Bronchial epithelial cell (primary cell): ENCODE measurements at places on chromosomes 5 and 9.

DNA sequence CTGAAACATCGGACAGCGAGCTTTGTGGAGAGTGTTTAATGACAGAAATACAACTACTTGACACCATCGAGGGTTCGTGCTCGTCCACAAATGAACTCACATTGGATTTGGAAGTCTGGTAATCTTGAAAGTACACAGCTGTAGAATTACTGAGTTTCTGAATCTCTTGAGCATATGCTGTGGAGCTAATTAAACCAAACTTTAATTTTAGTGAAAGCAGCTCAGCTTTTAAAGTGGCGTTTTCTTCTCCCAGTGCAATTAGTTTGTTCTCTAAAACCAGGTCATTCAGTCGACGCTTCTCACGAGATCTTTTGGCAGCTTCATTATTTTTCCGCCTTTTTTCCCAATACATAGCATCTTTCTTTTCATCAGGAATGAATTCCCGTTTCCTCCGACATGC, 13.5 kb downstream of the NFIL3 start:
- no peak for DNase-seq

DNA sequence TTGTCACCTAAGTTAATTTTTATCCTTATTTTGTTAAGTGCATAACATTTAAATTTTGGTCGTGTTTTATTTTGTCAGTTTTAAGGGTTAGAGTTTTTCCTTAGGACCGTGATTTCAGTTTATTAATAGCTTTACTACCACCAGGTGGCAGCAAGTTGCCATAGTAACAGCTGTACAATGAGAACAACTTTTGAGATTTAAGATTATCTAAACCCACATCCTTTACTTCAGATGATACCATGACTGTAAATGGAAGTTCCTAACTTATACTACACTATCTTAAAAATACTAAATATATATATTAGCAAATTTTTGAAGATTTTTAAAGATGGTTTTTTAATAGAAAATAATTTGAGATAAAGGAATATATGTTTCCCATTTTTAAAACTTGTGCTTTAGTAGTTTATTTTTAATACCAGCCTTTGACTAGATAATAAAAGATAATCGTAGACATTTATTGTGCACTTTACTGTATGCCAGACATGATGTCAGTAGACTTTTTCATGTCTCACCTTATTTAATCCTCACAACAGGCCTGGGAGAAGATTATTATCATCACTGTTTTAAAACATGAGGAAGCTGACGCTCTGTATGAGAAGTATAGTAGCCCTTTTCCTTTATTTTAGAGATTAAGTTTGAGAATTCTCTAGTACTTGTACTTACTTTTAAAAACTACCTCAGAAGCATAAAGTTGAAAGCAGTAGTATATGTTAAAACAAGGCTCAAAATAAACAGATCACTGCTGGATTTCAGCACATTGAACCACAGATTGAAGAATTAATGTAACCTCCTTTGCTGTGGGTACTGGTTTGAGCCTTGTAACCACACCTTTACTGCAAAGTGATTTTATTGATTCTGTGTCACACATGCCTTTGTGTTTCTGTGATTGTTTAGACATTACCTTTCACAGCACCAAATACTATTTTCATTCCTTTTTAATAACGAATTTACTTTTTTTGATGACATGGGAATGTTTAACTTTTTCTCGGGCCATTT, 27.5 kb downstream of the SREK1 start:
- peak; percentile 57 for DNase-seq

DNA sequence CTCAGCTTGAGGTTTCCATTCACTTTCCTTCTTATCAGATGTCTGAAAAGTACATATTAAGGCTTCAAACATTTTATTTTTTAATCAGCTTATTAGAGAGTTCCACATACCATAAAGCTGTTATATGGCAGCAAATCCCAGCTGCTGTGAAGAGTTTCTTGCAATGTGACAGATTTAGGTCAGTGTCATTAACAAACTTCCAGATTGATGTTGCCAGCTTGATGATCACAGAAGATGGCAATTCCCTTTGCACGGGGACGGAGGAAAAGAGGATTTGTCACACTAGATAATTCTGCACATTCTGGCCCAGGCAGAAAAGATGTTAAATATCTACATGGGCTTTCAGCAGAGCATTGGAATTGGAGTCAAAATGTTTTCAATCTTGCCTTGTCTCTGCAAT, 215.8 kb downstream of the BRINP1 start:
- DNase-seq, result no peak

GRCh38 chr5:12459326-12459725, 555.1 kb upstream of the CTNND2 start:
- no peak for DNase-seq

DNA sequence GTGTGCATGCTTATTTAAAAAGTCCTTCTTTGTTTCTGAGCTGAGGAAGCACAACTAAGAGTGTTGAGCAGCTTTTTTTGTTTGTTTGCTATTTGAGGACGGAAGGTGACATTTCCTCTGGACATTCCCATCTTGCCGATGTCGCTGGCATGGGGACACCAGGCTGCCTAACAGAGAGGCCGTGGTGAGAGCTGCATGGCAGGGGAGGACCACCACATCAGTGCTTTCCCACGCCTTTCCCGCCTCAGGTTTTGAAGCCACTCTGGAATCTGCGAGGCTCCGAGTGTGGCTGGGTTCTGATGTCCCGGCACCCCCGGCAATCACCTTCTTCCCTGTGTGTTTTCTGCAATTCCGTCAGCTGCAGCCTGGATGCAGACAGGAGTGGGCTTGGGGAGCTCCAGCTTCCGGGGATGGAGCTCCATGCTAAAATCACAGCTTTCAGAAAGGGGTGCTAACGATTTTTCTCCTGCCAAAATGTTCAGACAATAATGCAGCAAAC, 259.8 kb upstream of the IRX4 start:
- no peak for DNase-seq

GRCh38 chr5:108940506-108940905, 192.8 kb downstream of the FER start:
- no peak for DNase-seq

DNA sequence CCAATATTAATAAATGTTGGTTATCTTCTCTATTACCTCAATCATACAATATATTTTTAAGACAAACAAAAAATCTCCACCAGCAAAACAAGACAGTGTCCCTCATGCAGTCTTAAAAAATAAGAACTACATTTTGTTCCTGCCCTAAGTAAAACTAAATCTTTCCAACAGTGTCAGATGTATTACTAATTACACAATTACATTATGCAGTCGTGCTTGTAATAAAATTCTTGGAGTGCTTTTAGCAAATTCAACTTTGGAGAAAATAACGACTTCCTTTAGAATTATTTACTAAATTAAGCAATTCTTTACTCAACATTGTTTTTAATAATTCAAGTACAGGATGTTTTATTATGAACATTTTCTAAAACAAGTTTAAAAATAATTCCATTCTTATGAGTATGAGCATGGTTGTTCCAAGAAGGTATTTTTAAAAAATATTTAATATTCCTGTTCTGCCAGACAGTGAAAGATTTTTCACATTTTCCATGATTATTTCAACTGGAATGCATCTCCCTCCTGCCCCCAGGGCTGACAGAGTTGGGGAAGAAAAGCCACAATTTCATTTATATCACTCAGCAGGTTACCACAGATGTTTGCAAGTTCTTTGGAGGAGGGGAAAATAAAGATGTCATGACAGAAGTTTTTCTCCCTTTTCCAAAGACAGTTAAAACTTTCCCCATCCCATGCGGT, 137.9 kb downstream of the FAM114A2 start:
- DNase-seq, result peak; percentile 12

- DNase-seq, result no peak
Observed at GRCh38 chr9:1354606-1355005, 304.4 kb downstream of the DMRT2 start.

GRCh38 chr5:142507531-142508372, 178.1 kb downstream of the FGF1 start:
- DNase-seq, result peak; percentile 79

GRCh38 chr5:147902609-147903115, 3.7 kb downstream of the C5orf46 start:
- DNase-seq, result no peak

DNA sequence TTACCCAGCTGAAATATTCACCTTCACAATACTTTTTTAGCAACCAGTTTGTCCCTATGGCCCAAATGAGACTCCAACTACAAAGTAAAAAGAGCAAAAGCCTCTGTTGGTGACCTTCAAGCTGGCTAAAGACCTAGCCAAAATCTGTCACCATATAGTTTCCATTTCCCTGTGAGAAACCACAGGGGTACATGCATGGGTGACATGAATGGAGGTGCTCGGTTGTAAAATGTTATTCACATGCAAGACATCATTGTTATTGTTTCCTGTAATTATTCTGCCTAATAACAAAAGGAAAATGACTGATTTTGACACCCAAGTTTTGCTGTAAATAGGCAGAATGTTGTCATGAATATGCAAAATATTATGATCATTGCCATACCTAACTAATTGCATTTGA, 285.3 kb downstream of the ZNF608 start:
- DNase-seq, result no peak

DNA sequence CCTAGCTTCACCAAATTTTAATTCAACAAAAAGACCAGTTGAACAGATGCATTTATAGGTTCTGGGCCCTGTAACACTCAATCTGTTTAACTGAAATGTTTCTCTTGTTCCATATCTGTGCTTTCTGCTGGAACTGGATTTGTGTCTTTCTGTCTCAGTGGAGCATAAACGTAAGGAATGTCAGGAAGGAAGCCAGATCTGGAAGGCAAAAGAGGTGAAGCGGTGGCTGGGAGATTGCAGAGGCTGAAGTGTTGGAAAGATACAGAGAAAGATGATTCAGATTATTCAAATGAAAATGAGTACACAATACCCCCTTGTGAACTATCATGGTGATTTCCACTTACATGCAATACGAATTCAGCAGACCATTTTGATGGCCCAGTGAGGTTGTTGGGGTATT, 406.8 kb downstream of the BRINP1 start:
- DNase-seq, result no peak

DNA sequence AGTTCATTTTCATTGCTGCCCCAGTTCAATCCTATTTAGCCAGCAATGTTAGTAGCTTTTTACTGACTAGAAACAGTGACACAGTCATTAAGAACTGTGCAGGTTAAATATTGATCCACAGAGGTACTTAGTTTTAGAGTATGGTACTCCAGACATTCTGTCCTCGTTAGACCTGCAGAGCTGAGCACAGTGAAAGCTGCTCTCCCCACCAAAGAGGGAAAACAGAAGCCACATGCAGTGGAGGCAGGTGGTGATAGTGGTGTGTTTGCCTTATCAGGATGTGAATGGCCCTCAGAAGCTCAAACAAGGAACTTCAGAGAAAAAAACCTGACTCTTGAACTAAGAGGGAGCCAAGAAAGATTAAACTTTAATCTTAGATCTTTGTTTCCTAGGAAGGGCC, 75.5 kb downstream of the UNC13B start:
- no peak for DNase-seq

DNA sequence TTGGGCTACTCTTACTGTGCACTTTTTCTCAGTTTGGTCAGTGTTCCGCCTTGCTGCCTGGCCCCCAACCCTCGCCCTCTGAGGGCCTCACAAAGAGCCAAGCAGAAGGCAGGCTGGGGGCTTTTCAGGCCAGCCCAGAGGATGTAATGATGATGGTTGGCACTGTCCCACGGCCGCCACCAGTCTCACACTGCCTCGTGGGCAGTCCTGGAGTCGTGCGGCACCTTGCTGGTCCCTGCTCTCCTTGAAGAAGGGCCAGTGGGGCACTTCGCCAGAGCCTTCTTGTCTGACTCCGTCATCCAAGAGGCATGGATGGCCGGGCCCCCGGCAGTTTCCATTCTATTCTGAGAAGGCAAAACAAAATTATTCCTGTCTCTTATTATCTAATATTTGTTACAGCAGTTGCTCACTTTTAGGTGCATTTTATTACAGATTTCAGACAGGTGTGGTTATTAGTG, 21.0 kb downstream of the TENT4A start:
- DNase-seq, result no peak

DNA sequence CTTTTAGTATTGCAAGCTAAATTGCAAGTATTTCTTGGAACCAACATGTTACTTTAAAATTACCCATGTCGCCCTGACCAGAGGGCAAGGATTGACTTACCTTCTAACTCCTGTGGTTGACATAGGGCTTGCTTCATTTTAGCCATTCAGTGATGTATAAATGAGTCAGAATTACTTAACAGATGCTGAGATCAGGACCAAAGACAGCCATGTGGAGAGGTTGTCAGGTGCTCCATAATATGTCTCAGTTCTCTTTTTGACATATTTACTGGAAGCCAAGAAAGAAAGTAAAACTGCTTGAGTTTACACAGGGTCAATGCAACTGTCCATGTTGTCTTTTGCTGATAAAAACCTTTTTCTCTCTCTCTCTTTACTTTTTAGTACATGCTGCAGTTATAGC, 33.2 kb downstream of the F2RL2 start:
- DNase-seq, result peak; percentile 50

DNA sequence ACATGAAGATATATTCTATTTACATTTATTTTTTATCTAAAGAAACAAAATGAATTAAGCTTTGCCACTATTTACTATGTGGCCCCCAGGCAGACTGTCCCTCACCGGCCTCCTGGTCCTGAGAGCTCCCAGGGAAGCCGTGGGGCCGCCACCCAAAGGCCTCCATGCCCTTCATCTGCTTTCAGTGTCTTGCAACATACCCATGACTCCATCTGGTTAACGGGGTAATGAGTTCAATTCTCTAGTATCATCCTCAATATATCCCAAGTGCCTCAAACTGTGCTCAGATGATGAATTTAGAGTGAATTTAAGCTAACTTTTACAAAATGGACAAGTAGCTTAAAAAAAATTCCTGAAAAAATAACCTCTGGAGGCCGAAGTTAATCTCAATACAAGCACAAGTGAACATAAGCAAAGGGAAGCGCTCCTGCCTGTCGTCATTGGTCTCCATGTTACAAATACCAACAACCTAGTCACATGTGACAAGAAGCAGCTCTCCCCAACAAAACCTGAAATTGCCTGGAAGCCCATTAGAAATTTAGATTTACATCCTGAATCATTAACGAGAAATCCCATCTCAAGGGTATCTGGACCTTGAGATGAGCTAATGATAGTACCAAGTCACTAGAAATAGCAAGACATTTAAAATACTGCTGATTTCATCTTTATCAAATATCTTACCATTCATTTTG, 26.1 kb downstream of the DAP start:
- DNase-seq, result no peak

DNA sequence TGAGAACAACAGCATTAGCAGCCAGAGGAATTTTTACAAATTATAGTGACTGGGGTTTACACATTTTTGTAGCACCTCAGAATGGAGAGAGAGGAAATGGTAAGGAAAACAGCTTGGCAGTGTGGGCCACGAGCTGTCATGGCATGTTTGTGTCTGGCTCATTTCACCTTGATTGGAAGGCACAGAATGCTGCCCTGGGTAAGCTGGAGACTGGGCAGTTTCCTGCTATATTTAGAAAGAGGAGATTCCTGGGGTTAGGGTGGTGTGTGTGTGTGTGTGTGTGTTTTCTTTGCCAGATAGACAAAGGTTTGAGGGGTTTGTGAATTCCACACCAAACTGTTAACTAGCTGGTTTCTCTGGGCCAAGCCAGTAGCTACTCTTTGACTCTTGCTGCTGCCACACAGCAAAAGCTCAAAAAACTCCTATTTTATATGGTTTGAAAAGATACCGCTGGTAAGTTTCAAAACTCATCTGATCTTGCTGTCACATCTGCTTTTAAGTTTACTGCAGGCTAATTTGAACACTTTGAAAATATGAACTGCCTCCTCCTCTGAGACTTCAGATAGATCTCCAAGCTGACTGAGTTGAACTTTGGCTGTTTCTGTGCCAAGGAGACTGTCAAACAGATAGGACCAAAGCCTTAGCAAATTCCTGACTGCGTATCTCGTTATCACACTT, 9.1 kb downstream of the ARHGAP26 start:
- peak; percentile 61 for DNase-seq

GRCh38 chr9:118271936-118272335, 567.7 kb downstream of the TLR4 start:
- peak; percentile 36 for DNase-seq
